Natural killer cell treated with Interleukin-12 subunit alpha and Interleukin-12 subunit beta and Interleukin-15 and Interleukin-18, amount 100 ng/mL, for 72 hours (primary cell): ENCODE measurements at places on chromosomes 16 and 17. TPM values are rescaled to one million over a fixed set of nuclear protein-coding genes. Genes with fewer than 3 reads are reported as not detected.

GRCh38 chr17:63919311-63919723, 678 bp upstream of the GH1 start:
- DNase-seq: peak; percentile 77
- H3K27ac ChIP-seq: peak overlapping the region; percentile 85
- H3K36me3 ChIP-seq: no peaks in the 10 kb centered on the region
- no peaks in the 10 kb centered on the region for H3K27me3 ChIP-seq
- no peak overlapping the region for H3K4me3 ChIP-seq

DNA sequence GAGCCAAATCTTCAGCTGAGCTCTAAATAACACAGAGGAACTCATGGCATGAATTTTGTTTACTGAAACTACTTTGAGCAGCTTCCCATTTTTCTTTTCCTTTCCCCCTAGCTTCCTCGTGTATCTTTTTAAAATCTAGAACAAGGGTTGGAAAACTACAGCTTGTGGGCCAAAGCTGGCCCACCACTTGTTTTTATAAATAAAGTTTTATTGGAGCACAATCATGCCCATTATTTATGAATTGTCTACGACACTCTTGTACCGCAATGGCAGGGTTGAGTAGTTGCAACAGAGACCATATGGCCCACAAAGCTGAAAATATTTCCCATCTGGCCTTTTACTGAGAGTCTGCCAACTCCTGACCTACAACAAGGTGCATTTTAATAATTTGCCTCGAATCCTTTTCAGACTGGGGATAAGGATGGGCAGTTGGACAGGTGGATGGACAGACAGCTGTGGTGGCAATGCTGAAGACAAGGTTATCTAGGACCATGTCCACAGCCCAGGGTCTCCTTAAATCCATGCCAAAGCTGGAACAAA, 87.7 kb downstream of the RMI2 start:
- no peaks in the 10 kb centered on the region for H3K36me3 ChIP-seq
- no peaks in the 10 kb centered on the region for H3K27me3 ChIP-seq
- H3K4me3 ChIP-seq: no peak overlapping the region
- no peak overlapping the region for H3K27ac ChIP-seq
- DNase-seq: no peak

- no peak overlapping the region for H3K27ac ChIP-seq
- peaks cover 9% of the 10 kb centered on the region for H3K4me1 ChIP-seq
- H3K27me3 ChIP-seq: no peaks in the 10 kb centered on the region
- H3K36me3 ChIP-seq: no peaks in the 10 kb centered on the region
- no peak for DNase-seq
- H3K4me3 ChIP-seq: no peak overlapping the region
Measured at GRCh38 chr17:28092088-28092487, 49.6 kb downstream of the NLK start.

DNA sequence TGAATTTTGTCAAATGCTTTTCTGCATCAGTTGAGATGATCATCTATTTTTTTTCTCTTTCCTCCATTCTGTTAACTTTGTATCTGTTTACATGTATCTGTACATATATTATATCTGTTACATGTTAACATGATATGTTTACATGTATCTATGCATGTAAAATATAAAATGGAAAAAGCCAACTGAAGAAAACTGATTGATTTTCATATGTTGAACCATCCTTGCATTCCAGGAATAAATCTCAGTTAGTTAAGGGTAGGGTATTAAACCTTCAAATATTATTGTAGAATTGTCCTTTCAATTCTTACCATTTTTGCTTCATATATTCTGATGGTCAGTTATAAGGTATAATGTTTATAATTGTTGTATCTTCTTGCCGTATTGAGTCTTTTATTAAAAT, 336.1 kb downstream of the ZFHX3 start:
- H3K4me1 ChIP-seq: no peaks in the 10 kb centered on the region
- H3K27ac ChIP-seq: no peak overlapping the region
- H3K4me3 ChIP-seq: no peak overlapping the region
- peaks cover 36% of the 10 kb centered on the region for H3K36me3 ChIP-seq

DNA sequence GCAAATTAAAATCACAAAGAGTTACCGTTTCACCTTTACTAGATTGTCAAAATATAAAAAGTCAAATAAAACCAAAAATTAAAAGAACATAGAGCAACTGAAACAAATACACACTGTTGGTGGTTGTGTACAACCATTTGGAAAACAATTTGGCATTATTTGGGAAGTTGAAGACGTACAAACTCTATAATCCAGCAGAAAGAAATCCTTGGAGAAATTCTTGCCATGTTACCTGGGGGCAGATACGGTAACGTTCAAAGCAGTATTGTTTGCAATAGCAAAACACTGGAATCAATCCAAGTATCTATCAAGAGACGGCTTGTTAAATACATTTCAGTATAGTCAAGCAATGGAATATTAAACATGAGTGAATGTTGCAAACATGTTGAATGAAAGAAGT, 56.7 kb downstream of the TBX4 start:
- no peak overlapping the region for H3K27ac ChIP-seq
- peaks cover 26% of the 10 kb centered on the region for H3K27me3 ChIP-seq
- H3K4me1 ChIP-seq: no peaks in the 10 kb centered on the region

- no peak overlapping the region for H3K27ac ChIP-seq
- peaks cover 4% of the 10 kb centered on the region for H3K36me3 ChIP-seq
- no peaks in the 10 kb centered on the region for H3K27me3 ChIP-seq
- DNase-seq: no peak
- no peak overlapping the region for H3K4me3 ChIP-seq
Measured at GRCh38 chr17:81983011-81983638, 5.7 kb downstream of the ASPSCR1 start.

GRCh38 chr17:29566473-29567303, at the start of gene ABHD15:
TSS of gene ABHD15 (minus strand) at chr17:29567037. CDS start at chr17:29566966, 71 bp downstream.
- no peaks in the 10 kb centered on the region for H3K27me3 ChIP-seq
- H3K27ac ChIP-seq: peak within 1 kb of the TSS; percentile 90
- H3K4me3 ChIP-seq: peak within 1 kb of the TSS; percentile 99

DNA sequence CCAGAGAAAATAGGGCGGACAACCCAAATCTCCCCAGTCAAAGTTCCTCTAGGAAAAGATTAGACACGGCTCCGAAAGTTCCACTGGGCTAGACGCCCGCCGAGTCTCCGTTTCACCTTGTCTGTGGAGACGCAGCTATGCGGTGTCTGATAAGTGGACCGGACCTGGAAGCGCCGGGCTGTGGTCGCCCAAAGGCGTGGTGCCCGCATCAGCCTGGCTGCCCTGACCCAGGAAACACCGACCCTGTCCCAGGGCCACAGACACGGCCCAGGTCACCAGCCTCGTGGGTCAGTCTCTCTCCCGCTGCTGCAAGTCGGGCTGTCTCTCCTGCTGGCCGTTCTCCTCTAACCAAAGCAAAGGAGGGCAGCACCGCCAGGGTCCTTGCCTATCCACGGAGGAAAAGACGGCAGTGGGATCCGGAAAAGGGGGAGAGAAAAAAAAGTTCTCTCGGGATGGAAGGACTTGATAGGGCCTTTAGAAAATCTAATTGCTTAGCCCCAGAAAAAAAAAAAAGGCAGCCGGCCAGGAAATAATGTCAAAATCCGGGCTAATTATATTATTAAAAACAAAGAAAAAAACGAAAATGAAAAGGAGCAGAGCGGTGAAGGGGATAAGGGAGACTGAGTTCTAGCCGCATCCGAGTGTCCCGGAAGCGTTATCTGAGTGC, 13.9 kb upstream of the FOXF1 start:
- H3K27ac ChIP-seq: no peak overlapping the region
- no peaks in the 10 kb centered on the region for H3K36me3 ChIP-seq

DNA sequence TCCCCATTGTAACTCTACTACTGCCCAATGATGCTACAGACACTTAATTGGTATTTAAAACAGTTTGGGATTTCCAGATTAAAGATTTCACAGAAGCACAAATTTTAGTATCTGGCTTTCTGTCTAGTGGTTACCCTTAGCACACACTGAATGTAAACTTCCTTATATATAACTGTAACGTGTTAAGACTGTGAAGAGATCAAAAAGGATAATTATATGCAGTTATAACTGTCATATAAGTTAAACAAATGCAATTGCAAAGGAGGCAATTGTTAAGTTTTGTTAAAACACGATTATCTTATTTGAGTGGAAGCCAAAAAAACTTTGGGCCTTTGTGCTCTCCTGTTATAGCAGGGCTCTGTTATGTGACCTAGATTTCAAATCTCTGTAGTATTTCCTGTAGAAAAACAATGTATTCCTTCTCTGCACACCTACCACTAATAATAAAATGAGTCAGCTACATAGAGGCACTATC, 147.9 kb downstream of the STXBP4 start:
- no peak for DNase-seq
- H3K27me3 ChIP-seq: no peaks in the 10 kb centered on the region
- H3K4me1 ChIP-seq: peaks cover 6% of the 10 kb centered on the region
- H3K36me3 ChIP-seq: no peaks in the 10 kb centered on the region
- H3K27ac ChIP-seq: no peak overlapping the region

DNA sequence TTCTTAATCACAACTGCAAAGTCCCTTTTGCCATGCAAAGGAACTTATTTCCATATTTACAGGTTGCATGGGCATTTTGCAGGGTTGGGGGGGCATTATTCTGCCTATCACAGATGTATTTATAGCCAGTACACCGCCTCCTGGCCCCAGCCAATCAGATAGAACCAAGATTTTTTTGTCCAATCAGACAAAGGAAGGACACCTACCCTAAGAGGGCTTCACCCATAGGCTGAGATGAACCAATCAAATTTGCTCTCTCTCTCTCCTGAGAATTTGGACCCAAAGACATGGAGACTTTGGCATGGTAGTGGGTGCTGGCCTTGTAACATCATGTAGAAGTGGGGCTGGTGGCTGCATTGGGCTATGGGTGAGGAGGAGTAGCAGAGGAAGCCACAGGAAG, 3.9 kb upstream of the KCNG4 start:
- H3K36me3 ChIP-seq: no peaks in the 10 kb centered on the region
- H3K27ac ChIP-seq: no peak overlapping the region
- peaks cover 38% of the 10 kb centered on the region for H3K27me3 ChIP-seq
- no peaks in the 10 kb centered on the region for H3K4me1 ChIP-seq

DNA sequence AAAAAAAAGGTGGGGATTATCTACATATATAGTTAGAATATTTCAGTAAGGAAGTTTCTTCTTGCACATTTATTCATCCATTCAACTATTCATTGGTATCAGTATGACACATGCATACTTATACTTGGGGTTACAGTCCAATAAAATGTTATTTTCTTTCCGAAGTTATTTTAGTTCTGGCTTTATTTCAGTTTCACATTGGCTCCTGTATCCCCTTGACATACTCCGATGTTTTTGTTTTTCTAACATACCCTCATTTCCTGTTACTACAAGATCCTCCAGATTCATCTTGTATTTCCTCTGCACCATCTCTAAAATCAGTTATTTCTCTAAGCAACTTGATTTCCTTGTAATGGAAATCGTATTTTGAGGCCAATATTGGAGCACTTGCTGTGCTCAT, 435.5 kb upstream of the MON1B start:
- no peaks in the 10 kb centered on the region for H3K36me3 ChIP-seq
- no peaks in the 10 kb centered on the region for H3K27me3 ChIP-seq
- DNase-seq: no peak
- H3K27ac ChIP-seq: no peak overlapping the region

Gene PRM3
- not detected for total RNA-seq

Gene GAS7
- 4.9 TPM for total RNA-seq

Gene CCL22
- not detected for total RNA-seq

Gene CDH11
- total RNA-seq: not detected

Gene TBC1D3H
- not detected for total RNA-seq

Gene SDK2
- 0.08 TPM for total RNA-seq

Gene STX1B
- total RNA-seq: 0.05 TPM

Gene ZNHIT3
- 38.1 TPM for total RNA-seq
